NCI-H526 treated with DMSO at 0.1 percent for 48 hours (cell line): ENCODE measurements at places on chromosomes 6 and 20.

DNA sequence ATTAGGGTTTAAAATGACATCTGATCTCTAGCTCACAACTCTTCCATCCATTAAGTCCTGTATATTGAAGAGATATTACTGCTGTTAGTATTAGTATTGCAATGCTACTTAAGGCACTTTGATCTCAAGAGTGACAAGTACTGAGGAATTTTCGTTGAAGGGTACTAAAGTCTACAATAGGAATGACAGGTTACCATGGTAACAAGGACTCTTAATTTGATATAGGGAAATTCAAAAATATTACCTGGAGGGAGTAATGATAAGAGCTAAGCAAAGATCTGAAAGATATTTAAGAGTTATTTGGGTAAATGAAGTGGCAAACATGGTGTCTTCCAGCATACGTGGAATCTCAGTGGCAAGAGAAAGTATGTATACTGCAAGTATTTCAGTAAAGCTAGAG lies 518.0 kb upstream of the SLC35B3 start:
- no peak for DNase-seq

- no peak for DNase-seq
These were observed 80.2 kb downstream of the CARMIL1 start for GRCh38 chr6:25359191-25359861.

GRCh38 chr6:164035900-164036485 lies 621.5 kb downstream of the QKI start:
- no peak for DNase-seq

DNA sequence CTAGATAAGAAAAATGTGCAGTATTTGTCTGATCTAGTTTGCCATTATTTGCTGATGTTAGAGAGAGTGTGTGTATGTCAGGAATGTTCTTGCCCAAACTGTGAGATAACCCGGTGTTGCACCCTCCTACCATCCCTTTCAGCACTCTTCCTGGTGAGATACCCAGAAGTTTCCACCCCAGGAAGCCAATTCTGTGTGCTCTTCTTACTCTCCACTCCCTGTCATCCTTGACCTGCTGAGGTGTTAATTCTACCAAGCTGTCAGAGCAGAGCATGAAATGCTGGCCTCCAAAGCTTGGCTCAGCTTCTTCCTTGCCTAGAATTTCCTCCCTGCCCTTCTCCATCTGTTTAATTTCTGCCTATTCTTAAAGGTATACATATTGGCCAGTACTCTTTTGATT lies 237.3 kb upstream of the CNR1 start:
- no peak for DNase-seq

- DNase-seq: no peak
These were observed 63.7 kb downstream of the PHACTR2 start for GRCh38 chr6:143741480-143741879.

GRCh38 chr6:25122622-25123237 lies 156.4 kb upstream of the CARMIL1 start:
- peak; percentile 13 for DNase-seq
